ENCODE measurements at places on chromosomes 1 and 21.

DNA sequence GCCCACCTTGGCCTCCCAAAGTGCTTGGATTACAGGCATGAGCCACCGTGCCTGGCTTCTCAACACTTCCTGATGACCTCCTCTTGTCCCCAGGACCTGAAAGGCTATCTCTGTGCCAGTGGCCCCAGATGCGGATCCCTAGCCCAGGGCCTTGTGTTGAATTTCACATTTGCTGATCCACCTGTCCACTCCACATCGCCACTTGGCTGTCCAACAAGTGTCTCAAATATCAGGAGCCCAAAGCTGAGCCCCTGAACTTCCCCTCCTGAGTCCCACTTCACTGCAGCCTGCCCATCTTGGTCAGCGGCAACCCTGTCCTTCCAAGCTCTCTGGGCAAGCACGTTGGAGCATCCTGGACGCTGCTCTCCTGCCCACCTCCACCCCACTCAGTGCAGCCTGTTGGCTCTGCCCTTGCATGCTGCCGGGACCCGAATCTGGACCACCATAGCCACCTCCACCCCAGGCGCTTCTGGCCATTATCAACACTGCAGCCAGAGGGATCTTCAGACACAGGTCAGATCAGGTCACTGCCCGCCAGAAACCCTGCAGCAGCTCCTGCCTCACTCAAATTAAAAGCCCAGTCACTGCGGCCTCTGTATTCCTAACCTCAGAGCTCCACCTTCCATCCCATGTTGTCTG, 352.5 kb upstream of the VAMP3 start:
- DNase-seq, result no peak

- no peak for DNase-seq
Observed at GRCh38 chr1:115293899-115294298, 44.1 kb downstream of the NGF start.

GRCh38 chr1:57279909-57280666, 143.8 kb downstream of the DAB1 start:
- no peak for DNase-seq

DNA sequence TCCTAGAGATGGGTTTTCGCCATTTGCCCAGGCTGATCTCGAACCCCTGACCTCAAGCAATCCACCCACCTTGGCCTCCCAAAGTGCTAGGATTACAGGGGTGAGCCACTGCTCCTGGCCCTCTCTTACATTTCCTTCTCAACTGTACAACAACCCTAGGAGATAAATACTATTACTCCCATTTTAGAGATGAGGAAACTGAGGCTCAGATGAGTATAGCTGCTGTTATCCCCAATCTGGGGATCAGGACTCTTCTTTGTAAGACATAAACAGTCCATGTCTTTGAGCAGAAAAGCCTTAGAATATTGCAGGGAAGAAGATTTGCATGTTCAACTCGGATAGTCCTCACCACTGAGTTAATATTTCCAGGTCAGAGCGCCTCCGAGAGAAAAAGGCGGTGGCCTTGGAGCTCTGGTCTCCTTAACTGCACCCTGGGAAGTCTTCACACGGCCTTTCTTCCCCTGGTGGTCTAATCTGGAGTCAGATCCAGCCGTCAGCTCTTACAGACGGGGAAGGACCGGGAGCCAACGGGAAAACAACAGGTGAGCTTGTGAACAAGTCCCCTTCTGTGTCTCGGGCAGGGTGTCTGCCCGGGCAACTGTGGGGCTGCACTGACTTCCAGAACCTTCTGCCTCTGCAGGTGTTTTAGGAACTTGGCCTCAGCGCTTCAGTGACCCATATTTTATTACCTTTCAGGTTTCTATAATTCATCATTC, 5.9 kb upstream of the OLIG1 start:
- DNase-seq, result no peak

DNA sequence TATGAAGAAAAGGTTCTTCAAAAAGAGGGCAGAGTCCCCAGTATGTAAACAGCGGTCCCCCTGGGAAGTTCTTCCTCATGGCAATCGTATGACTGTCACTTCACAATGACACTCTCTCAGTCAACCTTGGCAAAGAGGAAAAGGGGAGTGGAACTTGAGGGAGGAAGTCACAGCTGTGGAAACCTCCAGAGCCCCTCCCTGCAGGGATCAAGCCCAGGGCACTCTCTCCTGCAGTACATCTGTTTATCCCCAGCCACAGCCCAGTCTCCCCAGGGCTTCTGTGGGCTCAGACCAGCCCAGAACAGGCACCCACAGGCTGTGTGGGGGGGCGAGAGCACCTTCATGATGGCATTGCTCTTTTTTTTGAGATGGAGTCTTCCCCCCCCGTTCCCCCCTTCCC, 2.0 kb downstream of the ATP13A2 start:
- DNase-seq, result no peak

DNA sequence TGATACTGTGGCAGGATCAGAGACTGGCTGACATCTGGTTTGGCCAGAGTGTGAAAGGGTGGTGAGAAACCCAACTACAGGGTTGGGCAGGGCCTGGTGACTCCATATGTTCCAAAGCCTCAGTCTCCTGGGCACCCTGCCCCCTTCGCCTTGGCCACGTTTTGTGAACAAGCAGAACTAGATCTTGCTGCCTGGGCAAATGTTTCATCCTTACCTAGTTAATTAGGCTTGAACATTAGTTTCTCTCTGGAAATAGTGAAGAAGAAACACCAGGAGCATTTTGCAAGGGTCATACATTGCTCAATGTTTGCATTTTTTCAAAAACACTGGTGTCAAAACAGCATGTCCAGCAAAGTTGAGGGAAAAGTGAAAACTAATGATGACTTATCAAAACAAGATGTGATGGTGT, 60.5 kb downstream of the MAP3K7CL start:
- no peak for DNase-seq

GRCh38 chr1:193494368-193494767, 308.0 kb upstream of the B3GALT2 start:
- DNase-seq, result no peak

- DNase-seq, result no peak
Observed at GRCh38 chr21:36122977-36123376, 11.9 kb upstream of the CBR3 start.

DNA sequence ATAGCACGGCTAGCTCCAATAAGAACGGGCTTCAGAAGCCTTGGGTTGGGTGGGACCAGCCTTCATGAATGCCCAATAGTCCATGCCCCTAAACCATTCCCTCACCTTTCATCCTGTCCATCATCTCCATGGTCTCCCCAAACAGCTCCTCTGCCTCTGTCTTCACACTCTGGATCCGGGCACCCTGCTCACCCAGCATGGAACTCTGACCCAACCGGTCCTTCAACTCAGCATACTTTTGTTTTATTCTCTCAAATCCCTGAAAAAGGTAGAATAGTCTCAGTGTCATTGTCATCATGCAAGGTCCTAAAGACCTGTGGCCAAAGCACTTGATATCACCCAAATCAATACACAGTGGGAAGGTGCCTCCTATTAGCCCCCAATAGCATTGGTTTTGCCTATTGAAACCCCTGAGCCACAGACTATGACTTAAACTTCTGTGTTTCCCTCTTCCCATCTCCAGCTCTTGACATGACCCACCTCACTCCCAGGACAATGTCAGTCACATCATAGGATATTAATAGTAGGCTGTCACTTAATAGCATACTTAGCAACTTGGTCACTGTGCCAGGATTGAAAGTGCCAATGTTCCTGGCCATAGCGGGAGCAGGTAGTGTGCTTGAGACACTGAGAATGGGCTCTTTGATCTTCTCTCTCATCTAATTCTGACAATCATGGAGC, 33.0 kb downstream of the CAMK1G start:
- no peak for DNase-seq

GRCh38 chr1:208208132-208208487, 36.1 kb downstream of the PLXNA2 start:
- no peak for DNase-seq

GRCh38 chr1:169200319-169200718, 93.8 kb downstream of the ATP1B1 start:
- no peak for DNase-seq

- no peak for DNase-seq
Observed at GRCh38 chr1:55005351-55006140, 6.8 kb downstream of the BSND start.

DNA sequence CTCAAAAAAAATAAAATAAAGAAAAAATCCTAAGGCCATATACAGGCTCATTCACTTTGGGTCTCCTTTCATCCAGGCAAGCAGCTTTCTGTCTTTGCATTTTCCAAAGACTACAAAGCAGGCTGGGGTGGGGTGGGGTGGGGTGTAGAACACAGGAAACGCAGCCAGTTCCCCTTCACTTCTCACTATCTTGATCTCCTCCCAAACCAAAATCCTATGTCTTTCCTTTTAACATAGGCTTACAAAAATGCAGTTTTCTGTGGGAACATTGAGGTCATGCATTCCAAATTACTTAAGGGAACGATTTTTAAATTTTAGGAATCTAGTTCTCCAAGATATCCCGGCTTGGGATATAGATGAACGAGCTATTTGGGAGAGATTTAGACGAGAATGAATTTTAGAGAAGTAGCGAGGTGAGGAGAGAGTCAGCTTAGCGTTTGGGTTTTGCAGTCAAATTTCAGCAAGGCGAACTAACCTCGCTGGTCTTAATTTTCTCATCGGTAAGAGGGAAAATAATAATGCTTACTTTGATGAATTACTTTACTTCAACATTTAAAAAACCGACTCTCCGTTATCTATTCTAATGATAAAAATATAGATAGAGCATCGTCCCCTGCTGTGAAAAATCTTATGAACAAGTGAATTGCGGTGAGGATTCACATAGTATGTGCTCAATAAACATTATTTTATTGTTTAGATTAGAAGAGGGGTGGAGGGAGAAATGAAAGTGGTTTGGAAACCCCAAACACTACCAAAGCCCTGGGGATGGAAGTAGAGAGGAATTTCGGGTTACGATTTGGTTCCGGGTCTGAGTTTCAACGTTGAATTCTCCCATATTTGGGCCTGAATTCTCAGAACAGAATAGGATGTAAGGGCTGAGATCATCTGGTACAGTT, 735 bp upstream of the STX12 start:
- DNase-seq, result no peak

GRCh38 chr21:38790961-38791360, 14.8 kb upstream of the ETS2 start:
- no peak for DNase-seq

DNA sequence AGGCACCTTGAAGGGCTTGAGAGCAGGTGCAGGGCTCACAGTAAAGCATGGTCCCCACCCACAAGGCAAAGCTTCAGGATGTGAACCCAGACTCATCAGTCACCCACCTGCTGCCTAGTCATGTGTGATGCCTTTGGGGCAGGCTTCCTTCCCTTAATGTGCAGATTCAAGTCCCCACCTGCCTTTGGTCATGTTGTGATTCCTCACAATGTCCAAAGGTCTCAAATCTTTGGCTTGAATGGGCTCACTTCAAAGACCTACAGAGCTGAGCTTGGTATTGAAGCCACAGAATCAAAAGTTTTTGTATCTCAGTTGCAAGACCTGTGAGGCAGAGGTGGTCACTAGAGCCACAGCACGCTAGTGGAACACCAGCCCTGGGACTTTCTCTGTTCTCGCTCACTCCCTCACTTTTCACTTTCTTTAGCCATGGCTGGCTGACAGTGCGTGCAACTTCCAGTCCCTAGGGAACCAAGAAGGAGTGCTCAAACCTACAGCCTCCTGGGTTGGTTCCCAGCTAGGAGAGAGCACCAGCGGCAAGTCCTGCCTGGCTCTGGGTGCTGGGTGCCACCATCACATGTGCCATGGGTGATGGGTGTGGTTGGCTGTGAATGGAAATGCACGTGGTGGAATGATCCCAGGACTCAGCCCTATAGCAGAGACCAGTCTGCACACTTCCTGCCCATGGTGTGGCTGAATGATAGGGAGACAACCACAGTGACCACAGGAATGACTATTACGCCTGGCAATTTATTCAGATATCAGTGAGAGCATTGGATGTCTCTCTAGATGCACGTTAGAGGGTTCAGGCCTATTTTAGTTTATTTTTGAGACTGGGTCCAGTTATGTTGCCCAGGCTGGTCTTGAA, 26.4 kb upstream of the CLIC6 start:
- DNase-seq, result no peak

DNA sequence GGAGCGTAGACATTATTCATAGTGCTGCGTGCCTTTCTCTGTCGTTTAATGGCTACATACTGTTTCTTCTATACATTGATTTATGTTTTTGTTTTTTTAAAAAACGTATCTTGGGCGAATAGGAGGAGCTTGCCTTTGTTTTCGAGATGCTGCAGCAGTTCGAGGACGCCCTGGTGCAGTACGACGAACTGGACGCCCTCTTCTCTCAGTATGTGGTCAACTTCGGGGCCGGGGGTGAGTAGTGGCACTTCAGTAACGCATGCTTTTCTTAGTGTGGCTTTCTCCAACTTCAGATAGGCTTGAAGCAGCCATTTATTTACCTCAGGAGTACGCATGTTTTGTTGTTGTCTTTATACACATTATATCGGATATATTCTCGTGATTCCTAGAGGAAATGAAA, 46.9 kb downstream of the TRAPPC10 start:
- no peak for DNase-seq

- DNase-seq, result no peak
Observed at GRCh38 chr1:29991025-29991424, 732.4 kb downstream of the MATN1 start.

DNA sequence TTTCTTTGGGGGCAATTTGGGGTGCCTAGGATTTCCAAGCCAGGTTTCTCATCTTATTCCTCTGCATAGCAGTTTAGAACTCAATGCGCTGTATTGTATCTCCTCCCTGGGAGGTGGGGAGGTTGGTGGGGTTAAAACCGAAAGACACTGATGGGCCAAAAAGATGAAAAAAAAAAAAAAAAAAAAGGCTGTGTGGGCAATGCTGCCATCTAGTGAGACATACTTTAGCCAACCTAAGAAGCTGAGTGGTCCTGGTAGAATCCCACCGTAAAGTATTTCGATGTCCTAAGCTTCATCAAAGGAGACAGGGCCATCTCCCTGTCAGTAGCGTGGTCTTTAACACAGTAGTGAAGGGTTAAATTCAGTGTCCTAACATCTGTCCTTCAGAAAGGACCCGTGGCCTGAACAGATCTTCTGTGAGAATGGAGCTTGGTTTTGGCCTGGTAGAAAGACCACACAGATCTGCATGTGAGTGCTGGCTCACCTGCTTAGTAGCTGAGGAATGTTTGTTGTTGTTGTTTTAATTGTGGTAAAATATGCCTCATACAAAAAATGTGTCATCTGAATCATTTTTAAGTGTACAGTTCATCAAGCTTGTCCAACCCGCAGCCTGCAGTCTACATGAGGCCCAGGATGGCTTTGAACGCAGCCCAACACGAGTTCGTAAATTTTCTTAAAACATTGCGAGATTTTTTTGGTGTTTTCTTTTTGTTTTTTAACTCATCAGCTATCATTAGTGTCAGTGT, 226.2 kb downstream of the KIF26B start:
- no peak for DNase-seq

GRCh38 chr1:76669624-76670315, 197.5 kb upstream of the ST6GALNAC5 start:
- DNase-seq, result no peak

DNA sequence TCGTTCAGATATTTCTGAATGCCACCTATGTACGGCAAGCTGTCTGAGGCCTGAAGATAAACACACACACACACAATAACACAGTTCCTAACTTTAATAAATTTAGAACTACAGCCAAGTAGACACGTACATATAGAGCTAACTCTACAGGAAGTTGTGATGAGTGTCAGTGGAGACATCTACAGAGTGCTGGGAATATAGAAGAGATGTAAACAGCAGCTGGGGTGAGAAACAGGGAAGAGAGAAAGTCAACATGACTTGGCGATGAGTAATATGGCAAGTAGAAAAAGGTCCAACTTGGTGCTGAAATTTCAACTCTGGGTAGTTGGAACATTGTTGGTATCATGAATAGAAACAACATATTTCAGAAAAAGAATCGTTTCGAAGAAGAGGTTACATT, 206.5 kb downstream of the ZP4 start:
- no peak for DNase-seq
